SW480 (cell line): ENCODE measurements at places on chromosomes 1 and 21.

GRCh38 chr1:215079456-215079855 lies 3.1 kb upstream of the KCNK2 start:
- DNase-seq: no peak

DNA sequence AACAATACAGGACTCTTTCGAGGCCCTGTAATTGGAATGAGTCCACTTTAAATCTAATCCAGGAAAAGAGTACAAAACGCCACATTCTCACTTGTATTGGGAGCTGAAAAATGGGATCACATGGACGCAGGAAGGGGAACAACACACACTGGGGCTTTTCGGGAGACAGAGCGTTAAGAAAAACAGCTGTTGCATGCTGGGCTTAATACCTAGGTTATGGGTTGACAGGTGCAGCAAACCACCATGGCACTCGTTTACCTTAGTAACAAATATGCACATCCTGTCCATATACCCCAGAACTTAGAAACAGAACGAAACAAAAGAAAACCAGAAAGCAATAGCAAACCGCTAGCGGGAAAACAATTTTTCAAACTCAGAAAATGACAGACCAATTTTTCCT lies 1532.7 kb upstream of the TPTE start:
- peak; percentile 79 for DNase-seq

DNA sequence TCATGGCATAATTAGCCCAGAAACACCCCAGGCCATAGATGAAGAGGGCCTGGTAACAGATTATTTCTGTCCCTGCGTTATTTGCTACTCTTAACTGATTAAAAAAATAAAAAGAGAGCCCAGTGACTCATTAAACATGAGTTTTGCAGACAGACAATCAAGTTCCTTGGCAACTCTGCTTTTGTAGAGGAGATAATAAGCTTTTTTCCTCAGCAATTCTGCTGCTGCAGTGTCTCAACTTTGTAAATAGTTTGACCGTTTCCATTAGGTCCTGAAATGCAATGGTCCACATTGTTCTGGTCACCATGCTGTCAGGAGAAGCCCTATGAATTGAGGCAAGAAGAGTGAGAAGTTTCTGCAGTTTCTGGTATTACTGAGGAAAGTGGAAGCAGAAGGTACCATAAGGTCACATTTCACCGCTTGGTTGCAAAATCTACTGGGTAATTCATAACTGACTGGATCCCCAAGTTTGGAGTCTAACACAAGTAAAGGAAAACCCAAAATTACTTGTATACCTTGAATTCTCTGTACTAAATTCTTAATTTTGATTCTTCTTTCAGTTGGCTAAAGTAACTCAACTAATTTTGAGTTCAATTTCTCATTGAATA lies 139.5 kb downstream of the ZZZ3 start:
- no peak for DNase-seq

DNA sequence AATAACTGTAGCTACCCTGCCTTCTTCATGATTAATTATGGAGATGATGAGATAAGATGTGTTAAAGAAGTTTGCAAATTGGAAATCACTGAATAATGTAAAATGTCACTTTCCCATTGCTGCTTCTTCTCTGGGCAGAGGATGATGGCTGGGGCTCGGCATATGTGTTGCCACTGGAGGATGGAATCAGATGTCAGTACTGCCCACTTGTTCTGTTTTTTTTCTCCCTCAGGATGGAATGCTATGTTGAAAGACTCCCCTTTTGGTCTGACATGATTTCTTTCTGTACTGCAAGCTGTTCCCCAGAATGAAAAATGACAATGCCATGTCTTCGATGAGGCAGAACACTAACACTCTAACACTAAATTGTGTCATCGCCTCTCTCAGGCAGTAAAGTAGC lies 373.9 kb upstream of the SPAG17 start:
- no peak for DNase-seq

DNA sequence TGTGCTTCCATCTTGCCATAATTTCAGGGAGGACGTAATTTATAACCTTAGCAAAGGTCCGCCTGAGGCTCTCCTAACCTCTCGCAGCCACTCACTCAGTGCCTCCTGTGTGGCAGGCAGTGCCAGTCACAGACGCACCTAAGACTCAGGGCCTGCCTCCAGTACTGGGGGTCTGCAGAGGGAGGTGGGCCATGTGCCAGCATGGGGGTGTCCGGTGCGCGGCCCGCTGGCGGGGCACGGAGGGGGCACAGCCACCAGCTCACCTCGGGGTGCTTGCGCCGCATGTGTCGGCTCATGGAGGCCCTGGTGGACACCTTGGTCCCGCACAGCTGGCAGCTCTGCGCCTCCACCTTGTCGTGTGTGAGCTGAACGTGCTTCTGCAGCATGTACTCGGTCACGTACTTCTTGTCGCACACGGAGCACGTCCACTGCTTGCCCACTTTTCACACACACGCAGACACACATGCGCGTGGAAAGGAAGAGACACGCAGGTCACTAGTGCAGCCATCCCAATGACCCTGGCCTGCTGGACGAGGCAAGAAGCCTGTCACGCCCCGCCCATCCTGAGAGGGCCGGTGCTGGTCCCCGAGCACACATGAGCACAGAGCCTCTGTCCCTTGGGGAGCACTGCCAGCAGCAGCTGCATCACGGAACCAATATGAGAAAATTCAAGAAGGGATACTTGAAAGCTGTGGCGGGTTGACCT lies 43.2 kb upstream of the RIPK4 start:
- no peak for DNase-seq

GRCh38 chr21:33443194-33443593 lies 36.6 kb downstream of the TMEM50B start:
- no peak for DNase-seq
